ENCODE measurements at places on chromosomes 7 and 10. TPM values are rescaled to one million over a fixed set of nuclear protein-coding genes. Genes with fewer than 3 reads are reported as not detected.

GRCh38 chr10:48651839-48652238 is 32.8 kb upstream of the WDFY4 start:
- no peaks in the 10 kb centered on the region for H3K4me1 ChIP-seq
- H3K4me3 ChIP-seq = no peak overlapping the region
- H3K27me3 ChIP-seq = peaks cover 50% of the 10 kb centered on the region
- H3K27ac ChIP-seq = no peak overlapping the region
- no peaks in the 10 kb centered on the region for H3K36me3 ChIP-seq
- DNase-seq = no peak

Gene COL1A2
- 116 TPM for total RNA-seq

- no peaks in the 10 kb centered on the region for H3K4me1 ChIP-seq
- DNase-seq = no peak
These were observed 101.9 kb downstream of the HIBADH start for GRCh38 chr7:27560706-27561235.

Gene CEP55
- 23.8 TPM for total RNA-seq

DNA sequence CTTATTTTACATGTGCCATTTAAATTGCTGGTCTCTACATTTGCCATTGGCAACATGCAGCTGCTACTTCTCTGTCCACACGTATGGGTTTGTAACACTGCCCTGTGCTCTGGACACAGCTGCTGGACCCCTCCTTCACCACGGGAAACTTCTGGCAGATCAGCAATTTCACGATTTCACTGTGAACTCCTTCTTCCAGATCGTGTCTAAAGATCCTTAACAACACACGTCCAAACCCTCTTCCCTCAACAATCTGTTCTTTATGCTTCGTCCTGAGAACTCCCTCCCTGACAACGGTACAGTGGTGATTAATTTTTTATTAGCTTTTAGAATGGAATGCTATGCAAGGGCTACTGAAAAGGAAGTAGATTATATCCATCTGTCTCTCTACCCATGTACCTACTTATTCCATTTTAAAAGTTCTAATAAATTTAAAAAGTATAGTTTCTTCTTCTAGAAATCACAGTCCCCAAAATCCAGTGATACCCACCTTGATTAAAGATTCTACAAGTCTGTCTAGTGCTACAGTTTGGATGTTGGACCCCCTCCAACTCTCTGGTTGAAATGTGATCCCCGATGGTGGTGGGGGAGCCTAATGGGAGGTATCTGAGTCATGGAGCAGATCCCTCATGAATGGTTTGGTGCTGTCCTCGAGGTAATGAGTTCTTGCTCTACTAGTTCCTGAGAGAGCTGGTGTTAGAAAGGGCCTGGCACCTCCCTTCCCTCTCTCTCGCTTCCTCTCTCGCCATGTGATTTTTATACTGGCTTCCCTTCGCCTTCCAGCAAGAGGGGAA is 81.0 kb downstream of the KIAA1549 start:
- peaks cover 15% of the 10 kb centered on the region for H3K36me3 ChIP-seq
- no peak for DNase-seq
- no peaks in the 10 kb centered on the region for H3K27me3 ChIP-seq
- no peak overlapping the region for H3K4me3 ChIP-seq
- H3K4me1 ChIP-seq = no peaks in the 10 kb centered on the region

DNA sequence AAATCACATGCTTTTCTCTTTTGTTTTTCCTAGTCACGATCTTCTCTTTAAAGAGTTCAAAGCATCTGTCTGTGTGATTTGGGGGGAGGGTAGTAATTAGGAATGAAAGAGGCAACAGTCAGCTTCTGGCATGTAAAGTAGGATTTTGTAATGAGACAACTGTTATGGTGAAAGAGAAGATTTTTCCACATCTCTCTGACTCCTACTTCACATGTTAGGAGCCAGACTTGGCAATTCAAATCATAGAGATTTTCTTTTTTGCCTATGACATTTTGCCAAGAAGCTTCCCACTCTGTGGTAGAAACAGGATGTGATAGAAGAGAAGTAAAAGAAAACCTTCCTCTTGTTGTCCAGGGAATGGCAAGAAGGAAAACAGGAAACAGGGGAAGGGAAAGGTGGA is 38.3 kb upstream of the KLHL7 start:
- no peak for DNase-seq
- H3K4me1 ChIP-seq = peaks cover 8% of the 10 kb centered on the region
- H3K4me3 ChIP-seq = no peak overlapping the region
- H3K36me3 ChIP-seq = no peaks in the 10 kb centered on the region
